NCI-H1694 (cell line): ENCODE measurements at places on chromosomes 1 and 21.
A peak's percentile ranks its signal among the peaks of the same experiment; 100 is the strongest.

DNA sequence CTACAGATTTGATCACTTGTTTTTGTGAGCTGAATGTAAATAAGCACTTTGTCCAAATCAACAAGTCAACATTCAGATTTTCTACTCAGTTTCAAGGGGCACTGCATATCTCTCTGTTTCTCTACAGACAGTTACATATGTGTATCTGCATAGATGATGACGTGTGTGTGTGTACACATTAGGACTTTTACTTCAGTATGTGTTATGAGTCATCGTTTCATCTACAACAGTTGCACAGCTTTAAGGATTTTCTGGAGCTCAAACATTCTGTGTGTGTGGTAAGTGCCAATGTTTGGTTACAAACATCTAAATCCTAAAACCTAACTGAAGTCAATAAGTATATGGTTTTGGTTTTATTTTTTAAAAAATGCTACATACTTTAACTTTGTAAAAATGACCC is 494.5 kb upstream of the PBX1 start:
- DNase-seq: no peak

- DNase-seq: no peak
These were observed 293.8 kb upstream of the USP25 start for GRCh38 chr21:15436031-15436430.

DNA sequence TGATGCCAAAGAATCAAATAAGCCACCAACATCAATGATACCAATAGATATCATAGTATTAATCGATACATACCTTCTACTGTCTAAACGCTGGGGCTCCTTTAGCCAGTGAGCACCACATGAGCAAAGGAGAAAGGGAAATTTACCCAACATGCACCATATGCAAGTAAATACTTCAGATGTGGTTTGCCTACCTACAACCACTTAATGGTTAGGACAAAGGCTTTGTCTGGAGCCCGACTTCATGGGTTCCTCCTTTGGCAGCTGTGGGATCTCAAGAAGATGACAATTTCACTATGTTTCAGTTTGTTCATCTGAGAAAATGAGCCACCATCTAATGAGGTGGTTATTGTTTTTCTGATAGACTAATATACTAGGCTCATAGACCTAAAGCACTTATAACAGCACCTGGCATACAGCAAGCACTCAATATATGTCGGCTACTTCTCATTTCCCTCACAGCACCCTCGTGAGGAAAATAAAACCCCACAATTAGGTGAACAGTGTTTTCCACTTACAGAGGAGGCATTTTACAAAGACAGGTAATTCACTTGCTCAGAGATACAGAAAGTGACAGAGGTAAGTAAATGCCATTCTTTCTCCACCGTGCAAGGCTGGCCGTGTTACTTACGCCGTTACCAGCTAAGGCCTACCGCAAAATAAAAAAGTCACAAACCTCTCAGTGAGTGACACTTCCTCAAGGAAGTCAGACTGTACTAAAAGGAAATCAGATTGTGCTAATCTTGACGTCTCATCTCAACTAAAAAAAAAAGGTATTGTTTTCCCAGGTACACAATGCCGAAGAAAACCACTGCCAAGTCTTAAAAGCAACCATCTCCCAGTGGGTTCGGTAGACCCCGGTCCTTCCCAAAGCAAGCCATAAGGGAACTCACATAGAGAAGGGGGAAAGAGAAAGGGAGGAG is 1.6 kb downstream of the TTC13 start:
- DNase-seq: no peak

DNA sequence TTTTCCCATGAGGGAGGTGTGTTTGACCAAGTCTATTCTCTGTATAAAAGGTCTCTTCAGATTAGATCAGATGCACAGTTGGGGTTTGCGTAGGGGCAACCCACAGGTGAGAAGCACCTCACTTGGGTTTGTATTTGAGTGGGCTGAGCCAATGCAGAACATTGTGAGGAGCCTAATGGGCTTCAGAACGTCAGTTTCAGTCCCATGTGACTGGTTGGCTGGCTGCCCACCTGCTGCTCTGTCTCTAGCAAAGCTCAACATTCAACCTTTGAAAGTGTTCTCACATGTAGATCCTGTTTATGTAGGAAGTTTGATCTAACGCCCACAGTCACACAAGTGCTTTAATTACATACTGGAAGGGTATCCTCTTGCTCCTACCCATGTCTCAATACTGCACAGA is 105.5 kb downstream of the FASLG start:
- no peak for DNase-seq

DNA sequence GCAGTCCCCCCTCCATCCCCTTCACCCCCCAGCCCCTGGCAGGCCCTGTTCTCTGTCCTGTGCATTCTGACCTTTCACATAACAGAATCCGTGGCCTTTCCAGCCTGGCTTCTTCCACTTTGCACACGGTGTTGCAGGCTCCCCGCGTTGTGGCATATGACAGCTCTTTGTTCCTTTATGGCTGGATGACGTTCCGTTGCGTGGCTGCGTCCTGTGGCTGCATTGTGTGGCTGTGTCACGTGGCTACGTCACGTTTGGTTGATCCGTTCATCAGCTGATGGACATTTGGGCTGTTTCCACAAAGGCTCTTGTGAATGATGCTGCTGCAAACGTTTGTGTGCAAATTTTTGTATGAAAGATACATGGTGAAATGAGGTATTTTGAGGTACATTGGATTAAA is 53.3 kb downstream of the PDE9A start:
- no peak for DNase-seq

DNA sequence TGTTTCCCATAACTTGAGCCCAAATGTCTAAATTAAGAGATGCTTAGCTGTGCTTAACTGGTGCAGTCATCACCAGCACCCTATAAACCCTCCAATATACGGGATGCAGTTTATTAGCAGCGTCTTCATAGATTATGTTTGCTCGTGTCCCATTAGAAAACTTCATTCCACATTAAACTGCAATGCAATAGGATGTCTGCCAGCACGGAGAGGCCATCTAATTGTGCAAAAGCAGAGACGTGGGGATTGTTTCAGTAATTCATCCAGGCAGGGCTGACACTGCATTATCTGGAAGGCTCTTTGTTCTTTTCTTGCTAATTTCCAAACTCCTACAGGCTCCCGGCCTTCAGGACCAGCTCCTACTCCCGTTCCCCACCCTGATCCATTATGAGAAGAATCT is 89.5 kb downstream of the CSMD2 start:
- DNase-seq: no peak

- DNase-seq: peak; percentile 31
These were observed 64.7 kb downstream of the SLC35A3 start for GRCh38 chr1:100034470-100034869.

DNA sequence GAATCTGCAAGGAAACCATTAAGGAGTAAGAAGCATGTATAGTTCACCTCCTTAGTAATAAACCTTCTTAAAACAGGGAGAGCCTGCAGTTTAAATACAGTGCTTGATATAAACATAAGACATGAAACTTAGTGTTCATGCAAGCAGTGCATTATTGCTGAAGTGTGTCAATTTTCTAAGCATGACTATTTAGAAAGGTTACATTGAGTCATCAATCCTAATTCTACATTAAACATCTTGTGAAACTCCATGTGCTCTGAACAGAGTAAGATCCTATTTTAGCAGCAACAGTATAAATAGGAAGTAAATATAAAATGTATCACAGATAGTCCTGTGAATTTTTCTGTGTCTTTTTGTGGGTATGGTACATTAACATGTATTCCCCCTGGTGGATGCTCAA is 135.5 kb downstream of the ESRRG start:
- DNase-seq: no peak

GRCh38 chr1:156356875-156357534 is 12.0 kb upstream of the RHBG start:
- peak; percentile 79 for DNase-seq

DNA sequence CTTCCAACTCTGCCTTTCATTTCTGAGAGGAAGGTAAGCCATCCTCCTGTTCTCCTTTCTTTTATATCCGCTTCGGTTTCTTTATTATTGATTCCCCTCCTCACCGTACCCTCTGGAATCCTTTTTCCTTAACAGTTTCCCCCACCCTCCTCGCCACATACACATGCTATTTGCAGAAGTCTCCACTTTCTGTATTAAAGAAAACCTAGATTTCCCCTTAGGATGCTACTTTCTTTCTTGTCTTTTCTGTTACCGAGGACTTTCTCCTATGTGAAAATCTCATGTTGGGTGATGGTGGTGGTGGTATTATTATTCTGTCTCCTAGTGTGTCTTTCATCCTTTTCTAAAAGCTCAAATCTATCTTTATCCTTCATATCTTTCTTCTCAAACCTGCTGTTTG is 62.3 kb downstream of the AK4 start:
- no peak for DNase-seq

DNA sequence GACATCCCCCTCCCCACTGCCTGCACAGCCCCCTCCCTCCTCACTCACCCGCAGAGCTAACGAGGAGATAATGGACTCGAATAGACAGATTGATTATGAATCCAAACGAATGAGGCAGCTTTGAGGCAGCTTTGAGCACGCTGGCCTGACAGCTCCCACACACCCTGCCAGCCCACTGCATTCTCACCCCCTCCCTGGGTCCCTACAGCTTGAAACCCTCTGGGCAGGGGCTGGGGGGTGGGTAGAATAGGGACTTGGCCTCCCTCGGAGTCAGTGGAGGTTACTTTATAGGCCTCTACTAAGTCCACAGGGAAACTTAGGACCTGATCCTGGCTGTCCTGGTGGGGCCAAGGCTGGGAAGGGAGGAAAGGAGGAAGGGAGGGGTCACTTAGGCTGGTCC is 1.9 kb downstream of the NTRK1 start:
- DNase-seq: no peak
